ENCODE measurements at places on chromosomes 16 and 17.

DNA sequence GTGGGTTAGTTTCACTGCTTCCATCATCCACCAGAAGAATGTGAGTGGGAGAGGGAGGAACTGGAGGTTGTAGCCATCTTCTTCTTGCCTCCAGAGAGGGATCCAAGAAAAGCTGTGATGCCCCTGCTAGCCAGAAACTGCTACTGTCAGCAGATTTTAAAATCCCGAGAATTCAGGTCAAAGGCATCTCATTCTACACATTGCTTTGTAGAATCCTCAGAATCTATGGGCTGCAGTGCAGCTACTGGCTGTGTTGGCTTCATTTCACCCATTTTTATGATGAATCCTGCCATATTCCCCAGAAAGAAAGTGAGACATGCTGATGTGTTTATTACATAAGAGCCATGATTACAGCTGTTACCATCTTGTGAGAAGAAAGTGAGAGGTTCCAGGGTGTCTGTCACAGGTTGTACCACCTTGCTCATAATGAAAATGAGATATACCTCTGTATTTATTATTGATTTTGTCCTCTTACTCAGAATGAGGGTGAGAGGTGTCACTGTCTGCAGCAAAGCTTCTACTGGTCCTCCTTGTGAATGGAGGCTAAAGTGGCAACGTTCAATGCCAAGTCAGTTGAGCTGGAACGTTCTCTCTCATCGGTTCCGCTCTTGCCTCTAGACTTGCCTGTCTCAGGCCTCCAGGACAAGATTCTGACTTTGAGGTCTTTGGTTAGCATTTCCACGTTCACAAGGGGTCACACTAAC is 50.1 kb upstream of the MYH10 start:
- no peak for DNase-seq

DNA sequence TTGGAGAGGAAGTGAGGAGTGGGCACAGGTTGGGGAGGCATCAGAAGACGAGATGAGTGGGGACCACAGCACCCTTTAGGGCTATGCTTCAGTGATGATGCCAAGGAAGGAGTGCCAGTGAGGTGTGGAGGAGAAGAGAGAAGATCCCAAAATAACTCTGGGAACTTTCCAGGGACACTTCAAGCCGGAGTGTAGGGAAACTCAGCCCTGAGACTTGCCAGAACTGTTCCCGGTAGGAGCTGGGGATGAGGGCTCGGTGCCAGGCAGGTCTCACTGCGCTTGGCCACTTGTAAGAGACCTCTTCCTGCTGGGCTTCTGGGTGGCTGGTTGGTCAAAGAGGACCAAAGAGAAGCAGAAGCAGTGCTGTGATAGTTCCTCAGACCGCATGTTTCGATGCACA is 63.6 kb downstream of the SHISA6 start:
- no peak for DNase-seq

DNA sequence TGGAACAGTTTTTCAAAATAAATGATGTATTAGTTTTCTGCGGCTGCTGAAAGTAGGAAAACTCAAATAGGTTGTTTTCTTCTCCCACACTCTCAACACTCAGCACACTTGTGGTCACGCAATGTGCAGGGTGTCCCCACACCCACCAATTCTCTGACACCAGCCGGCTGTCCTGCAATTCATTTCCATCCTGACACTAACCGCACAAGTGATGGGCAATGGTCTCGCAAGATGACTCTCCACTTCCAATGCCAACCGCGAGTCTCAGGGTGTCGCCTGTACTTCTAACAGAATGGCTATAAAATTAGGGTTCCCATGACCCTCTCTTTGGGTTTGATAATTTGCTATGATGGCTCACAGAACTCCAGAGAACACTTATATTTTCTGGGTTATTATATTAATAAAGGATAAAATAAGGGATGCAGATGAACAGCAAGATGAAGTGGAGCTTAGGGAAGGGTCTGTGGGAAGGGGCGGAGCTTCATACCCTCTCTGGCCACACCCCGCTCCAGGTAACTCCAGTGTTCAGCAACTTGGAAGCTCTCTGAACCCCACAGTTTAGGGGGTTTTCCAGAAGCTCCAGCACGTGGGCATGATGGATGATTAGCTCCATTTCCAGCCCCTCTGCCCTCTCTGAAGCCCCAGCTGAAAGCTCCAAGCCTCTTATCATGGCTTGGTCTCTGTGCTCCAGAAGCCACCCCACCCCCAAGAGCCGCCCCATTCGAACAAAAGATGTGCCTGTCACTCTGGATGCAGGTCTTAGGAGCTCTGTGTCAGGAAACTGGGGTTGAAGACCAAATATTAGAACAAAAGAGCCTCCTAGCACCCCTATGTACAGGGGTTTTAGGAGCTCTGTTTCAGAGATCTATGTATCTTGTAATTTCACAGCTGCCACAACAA is 19.8 kb downstream of the TAF1C start:
- DNase-seq: no peak

GRCh38 chr17:28783161-28783560 is 39.4 kb downstream of the TRAF4 start:
- no peak for DNase-seq

DNA sequence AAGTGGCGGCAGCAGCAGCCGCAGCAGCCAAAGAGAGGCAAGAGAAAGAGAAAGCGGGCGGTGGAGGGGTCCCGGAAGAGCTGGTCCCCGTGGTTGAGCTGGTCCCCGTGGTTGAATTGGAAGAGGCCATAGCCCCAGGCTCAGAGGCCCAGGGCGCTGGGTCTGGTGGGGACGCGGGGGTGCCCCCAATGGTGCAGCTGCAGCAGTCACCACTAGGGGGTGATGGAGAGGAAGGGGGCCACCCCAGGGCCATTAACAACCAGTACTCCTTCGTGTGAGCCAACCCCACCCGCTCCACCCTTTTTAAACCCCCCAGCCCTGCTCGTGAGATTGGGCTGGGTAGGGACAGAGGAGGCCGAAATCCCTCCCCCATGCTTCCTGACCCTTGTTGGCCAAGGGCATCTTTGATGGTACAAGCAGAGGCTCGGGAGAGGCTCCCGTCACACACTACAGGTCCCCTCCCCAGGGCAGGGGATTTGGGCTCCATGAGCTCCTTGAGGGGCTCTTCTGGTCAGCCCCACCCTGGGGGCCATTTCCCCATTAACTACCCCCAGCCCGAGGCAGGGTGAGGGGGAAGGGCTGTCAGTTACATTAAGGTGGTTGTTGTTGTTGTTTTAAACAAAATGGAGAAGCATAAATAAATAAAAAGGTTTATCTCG is 4.6 kb upstream of the ATP2A1 start:
- DNase-seq: no peak

GRCh38 chr17:48162946-48163506 is 55.5 kb downstream of the SNX11 start:
- no peak for DNase-seq

DNA sequence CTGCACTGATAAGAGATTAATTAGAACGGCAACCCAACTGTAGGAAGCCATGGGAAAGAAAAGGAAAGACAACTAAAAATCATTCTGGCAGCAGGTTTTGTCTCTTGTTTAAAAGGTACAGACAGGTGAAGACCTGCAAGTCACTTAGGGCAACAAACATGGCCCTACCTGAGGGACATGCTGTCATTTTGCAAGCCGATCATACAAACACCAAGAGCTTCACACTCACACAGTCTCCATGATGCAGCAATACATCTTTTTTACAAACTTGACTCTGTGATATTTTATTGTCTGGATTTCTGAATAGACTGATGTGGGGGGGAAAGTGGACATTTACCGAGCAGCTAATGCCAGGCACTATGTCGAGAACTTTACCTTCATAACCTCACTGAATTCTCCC is 101.8 kb downstream of the PARN start:
- DNase-seq: no peak

- no peak for DNase-seq
These were observed 158.7 kb downstream of the FOXL1 start for GRCh38 chr16:86737083-86737482.

GRCh38 chr17:15392326-15392741 is 50.9 kb upstream of the TEKT3 start:
- peak; percentile 22 for DNase-seq

DNA sequence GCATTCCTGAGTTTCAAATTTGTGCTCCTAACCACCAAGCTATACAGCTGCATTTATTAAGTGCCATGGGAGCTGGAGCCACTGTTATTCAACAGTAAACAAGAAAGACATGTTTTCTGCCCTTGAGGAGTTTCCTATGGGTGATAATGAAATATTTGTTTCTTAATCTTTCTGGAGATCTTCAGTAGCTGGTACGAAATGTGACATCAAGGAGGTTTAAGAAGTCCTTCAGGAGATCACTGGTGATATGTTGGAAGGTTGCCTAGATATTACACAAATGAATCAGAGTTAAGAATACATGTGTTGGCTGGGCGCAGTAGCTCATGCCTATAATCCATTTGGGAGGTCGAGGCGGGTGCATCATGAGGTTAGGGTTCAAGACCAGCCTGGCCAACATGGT is 14.9 kb downstream of the RHOT1 start:
- DNase-seq: no peak

- DNase-seq: no peak
These were observed 388.4 kb upstream of the CDH11 start for GRCh38 chr16:65510241-65510640.

- no peak for DNase-seq
These were observed 1.5 kb downstream of the MINK1 start for GRCh38 chr17:4834681-4835020.

DNA sequence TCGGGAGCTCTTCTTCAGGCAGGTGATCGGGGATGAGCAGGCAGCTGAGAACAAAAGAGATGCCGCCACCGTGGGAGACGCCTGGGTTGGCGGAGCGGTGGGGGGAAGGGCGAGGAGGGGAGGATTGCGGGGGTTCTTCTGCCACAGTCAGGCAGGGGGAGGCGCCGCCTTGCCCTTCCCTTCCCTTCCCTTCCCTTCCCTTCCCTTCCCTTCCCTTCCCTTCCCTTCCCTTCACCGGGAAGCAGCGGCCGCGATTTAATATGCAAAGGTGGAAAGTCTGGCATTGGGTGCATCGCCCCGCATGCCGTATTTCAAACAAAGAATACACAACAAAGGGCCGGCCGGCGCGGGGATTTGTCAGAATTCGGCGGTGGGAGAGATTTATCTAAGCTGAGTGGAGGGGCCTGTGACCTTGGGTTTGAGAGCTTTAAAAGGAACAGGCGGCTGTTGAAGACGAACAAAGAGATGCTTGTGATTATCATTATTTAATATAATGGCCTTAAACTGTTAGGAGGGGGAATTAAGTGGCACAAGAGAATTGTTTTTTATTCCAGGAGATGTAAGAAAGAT is 262.3 kb upstream of the TNRC6C start:
- no peak for DNase-seq

GRCh38 chr17:67601897-67602296 is 115.8 kb upstream of the NOL11 start:
- no peak for DNase-seq

DNA sequence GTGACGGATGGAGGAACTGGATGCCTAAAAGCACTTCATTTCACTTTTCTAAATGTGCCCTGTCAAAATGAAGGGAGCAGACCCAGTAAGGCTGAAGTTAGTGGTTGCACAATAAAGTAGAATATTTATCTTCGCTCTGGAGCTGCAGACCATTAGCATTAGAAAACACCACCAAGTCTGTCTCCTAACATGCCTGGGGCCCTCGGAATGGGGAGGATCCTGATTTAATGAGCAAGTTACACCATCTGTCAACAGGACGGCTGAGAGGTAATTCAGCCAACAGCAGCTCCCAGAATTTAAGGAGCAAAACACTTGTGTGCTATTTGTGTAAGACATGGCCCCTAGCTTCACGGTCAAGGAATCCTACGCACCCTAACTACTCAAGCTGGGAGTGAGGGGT is 22.3 kb downstream of the CA10 start:
- no peak for DNase-seq

GRCh38 chr16:55487048-55487803 is 8.2 kb downstream of the MMP2 start:
- peak; percentile 94 for DNase-seq

- no peak for DNase-seq
These were observed 10.9 kb downstream of the ZNF18 start for GRCh38 chr17:11986179-11986941.

DNA sequence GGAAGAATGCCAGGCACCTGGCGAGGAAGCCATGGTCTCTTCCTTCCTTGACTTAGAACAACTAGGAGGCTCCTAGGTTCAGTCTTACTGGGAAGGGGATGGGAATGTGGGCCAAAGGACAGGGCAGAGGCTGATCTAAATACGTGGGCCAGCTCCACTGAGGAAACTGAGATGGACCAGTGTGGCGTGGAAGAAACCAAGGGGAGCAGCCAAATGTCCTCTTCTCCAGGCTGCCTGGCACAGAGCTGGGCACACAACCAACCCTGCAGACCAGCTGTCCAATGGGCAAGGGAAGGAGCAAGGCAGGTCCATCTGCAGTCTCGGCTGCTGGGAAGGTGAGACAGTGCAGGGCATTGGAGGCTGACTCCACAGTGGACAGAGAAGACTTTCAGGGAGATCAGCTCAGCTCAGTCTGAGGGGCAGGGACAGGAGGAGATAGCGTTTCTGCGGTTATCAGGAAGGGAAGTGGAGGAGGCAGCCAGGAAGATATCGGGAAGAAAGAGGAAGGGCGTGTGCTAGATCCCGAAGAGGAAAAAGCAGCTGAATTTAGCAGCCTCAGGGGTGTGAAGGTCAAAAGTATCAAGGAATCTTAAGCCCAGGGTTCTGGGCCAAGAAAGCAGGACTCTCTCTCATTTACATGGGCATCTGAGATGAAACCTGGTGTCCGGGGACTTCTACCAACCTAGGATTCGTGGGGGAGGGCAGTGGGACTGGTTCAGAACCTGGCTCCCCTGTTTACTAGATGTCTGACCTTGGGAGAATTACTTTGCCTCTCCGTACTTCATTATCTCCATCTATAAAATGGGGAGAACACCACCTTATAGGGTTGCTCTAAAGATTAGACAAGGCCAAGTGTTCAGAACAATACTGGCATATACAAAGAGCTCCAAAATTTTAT is 1.8 kb downstream of the KIFC3 start:
- no peak for DNase-seq

DNA sequence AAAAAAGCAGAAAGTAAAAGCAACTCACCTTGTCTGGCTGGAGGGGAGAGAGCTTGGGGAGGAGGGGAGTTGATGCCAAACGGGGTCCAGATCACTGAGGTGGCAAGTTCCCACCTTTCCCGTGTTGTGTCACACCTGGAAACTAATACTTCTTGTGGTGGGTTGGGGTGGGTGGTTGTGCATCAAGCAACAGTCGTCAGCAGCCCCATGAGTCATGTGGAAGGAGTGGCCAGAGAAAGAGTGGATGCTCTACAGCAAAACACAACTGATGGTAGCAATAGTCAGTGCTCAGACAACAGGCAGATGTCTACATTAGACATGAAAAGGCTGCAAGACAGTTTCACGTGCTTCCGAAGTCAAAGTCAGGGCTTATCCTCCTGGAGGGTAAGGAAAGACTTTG is 35.4 kb downstream of the ARSG start:
- no peak for DNase-seq

GRCh38 chr16:51166091-51166490 is 15.0 kb upstream of the SALL1 start:
- DNase-seq: no peak

DNA sequence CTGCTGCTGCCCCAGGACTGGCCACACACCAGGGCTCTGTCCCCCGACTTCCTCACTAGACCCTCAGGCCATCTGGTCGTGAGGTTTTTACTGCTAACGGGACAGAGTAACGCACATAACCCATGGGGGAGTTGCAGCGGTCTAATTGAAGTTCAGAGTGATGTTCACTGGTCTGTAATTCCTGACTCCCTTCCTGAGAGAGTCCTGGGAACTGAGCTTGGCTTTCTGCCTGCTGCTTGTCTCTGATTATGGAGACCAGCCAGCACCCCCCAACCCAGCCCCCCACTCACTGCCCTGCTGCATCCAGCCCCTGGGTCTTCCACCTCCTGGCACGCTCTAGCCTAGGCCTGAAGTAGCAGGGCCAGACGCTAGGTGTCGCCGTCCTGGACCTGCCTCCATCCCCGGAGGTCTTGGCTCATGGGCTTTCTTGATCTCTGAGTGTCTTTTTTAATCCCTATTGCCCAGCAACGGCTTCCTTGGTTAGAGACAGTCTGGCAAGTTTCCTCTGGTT is 192.9 kb downstream of the CCDC182 start:
- DNase-seq: no peak
